Stimulated activated CD8-positive, alpha-beta memory T cell treated with anti-CD3 and anti-CD28 coated beads, Interleukin-7, amount 100 ng/mL, for 1 hour (primary cell): ENCODE measurements at places on chromosomes 16 and 17.

- no peak for DNase-seq
These were observed 165.3 kb downstream of the SDK2 start for GRCh38 chr17:73478768-73479424.

DNA sequence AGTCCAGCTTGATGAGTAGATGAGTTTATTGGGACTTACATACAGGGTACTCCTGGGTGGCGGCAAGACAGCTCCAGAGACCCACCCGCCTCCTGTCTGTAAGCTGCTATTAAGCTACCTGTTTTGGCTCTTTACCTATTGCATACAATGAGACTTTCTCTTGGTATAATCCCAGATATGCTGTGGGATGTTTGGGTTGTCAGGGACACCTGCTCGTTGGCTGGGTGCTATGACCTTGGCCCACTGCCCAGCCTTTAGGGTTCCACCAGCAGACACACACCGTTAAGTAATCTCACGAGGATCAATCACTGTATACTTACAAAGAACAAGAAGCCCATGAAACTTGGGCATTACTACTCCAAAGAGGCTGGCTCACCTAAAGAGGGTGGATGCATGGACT is 116.4 kb downstream of the NPIPB5 start:
- DNase-seq: no peak

DNA sequence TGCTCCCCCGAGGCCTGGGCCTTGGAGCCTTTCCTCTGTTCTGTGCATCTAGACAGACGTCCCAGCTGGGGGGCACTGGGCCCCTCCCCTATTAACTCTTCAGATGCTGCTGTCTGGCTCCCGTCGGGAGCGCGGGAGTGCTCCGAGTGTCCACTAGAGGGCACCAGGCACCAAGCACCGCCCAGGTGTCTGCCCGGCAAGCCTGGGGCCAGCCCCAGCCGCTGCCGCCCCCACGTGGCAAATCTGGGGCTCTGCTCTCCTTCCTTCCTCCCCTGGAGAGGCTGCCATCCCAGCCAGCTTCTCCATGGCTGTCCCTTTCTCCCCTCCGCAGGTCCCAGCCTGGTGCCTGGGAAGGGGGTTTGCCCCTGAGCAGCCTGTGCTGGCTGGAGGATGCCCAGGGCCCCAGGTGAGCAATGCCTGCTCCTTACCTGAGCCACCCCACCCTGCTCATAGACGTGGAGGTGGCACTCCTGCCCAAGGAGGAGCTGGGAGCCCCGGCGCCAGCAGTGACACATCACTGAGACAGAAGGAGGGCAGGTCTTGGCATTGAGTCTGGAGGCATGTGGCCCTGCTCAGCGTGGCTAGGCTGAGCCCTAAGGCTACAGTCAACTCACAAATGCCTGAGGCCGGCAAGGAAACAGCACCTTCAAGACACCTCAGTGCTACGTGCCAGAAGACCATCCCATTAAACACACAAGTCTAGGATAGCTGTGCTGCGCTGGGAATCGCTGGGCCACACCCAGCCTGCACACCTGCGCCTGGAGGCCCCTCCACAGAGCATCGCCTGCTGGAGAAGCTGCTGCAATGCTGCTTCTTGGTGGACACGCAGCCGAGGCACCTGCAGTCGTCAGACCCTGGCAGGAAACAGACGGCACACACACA is 19.7 kb downstream of the TMEM235 start:
- DNase-seq: peak; percentile 64

- no peak for DNase-seq
These were observed 3.8 kb downstream of the AXIN2 start for GRCh38 chr17:65557349-65558310.

GRCh38 chr17:2259769-2260536 is 43.6 kb downstream of the SMG6 start:
- DNase-seq: no peak

DNA sequence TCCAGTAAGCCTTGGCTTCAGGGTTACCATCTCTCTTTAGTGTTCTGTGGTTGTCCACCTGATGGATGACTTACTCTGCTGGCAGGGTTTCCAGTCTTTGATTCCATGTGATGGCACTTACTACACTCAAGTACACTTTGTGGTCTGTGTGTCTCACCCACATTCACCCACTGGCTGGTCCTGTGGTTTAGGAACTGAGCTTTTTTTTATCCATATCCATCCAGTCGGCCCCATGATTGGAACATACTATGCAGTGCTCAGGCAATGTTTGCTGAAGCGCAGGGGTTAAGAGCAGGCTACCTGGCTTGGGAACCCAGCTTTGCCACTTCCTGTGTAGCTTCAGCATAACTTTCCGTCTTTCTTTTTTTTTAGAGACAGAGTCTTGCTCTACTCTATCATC is 2.8 kb upstream of the FUS start:
- no peak for DNase-seq

- peak; percentile 15 for DNase-seq
These were observed 16.6 kb upstream of the ERN1 start for GRCh38 chr17:64146418-64147109.

- no peak for DNase-seq
These were observed 10.8 kb downstream of the SMTNL2 start for GRCh38 chr17:4594931-4595684.

- no peak for DNase-seq
These were observed at the start of gene RAC3 for GRCh38 chr17:82031303-82031884. Gene RAC3, plus strand, starts transcription at chr17:82031678. Its CDS starts 84 bp downstream, at chr17:82031762.

GRCh38 chr16:27492588-27492979 is 57.1 kb downstream of the GTF3C1 start:
- no peak for DNase-seq

DNA sequence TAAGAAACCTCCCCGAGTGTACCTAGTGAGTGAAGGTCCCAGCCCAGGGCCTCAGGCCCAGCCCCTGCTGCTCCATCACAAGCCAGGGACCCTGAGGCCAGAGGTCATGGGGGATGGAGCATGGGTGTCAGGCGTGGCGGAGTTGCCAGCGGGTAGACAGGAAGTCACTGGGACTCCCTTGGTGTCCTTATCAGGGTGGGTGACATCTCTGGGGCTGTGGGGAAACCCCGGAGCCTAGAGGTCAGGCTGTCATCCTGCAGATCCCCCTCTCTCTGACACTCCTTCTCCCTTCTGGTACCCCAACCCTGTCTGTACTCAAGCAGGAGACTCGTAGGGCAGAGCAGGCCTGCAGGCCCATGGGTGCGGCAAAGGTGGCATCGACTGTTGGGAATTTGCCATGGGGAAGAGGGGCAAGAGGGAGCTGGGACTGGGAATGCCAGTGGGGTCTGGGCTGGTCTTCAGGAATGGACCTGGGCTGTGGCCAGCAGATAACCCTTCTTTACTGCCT is 10.8 kb upstream of the ADGRG1 start:
- no peak for DNase-seq

GRCh38 chr16:57427307-57427706 is 19.9 kb downstream of the CIAPIN1 start:
- DNase-seq: no peak

DNA sequence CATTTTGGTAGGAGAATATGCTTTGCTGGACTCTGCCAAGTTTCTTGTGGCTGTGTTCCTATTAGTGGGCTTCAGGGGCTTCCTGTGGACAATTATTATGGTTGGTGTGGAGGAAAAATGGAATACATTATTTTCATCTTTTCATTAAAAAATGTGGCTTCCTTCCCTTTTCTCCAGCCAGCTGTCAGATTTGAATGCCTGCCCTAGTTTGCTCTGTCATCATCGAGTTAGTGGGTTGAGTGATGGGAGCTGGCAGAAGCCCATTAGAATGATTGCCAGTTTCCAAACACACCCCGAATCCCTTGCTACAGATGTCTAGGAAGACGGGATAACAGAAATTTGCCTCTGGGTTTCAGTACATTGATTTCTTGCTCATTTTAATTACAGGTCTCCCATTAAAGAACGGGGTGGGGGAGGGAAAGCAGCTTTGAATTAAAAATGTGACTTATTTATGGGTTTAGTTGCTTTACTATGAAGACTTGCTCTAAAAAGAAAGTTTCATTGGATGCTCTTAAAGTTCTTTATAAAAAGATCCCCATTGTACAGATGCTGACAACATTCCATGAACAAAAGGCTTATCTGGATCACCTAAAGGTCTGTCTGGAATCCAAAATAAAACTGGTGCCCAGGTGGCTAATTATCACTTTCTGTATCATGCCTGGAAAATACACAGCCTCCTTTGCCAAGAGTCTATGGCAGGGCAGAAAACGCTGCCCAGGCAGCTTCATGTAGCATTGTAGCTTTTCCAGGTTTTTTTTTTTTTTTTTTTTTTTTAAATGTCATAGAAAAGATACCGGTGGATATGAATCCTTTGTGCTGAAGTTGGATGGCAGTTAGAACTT is 103.6 kb downstream of the PRKCA start:
- DNase-seq: no peak

DNA sequence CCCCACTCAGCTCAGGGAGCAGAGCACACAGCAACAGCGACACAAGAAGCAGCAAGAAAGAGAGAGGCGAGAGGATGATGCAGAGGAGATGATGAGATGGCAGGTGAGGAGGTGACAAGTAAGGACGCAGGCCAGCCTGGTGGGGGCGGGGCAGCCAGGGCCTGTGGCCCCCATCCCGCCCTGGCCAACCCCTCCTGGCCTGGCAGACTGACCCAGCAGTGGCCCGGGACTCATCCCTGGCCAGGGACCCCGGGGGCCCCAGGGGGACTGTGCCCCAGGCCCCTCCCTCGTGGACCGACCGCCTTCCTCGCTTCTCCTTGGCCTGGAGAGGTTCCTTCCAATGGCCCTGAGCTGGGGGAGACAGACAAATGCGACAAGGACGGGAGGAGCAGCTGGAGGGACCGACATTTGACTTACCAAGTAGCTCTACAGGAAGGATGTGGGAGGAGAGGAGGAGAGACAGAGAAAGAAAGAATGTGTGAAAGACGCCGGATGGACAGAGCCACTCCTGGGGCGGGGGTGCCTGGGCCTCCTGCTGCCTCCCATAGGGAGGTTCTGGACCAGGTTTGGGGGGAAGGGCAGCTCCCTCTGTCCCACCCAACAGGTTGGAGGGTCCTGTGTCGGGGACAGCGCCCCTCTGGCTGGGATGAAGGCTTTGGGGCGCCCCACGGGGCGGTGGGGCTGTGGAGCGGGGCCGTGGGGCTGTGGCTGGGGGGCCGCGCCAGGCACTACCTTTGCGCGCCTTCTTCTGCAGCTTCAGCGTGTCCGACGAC is 6.8 kb downstream of the MTSS2 start:
- DNase-seq: no peak

DNA sequence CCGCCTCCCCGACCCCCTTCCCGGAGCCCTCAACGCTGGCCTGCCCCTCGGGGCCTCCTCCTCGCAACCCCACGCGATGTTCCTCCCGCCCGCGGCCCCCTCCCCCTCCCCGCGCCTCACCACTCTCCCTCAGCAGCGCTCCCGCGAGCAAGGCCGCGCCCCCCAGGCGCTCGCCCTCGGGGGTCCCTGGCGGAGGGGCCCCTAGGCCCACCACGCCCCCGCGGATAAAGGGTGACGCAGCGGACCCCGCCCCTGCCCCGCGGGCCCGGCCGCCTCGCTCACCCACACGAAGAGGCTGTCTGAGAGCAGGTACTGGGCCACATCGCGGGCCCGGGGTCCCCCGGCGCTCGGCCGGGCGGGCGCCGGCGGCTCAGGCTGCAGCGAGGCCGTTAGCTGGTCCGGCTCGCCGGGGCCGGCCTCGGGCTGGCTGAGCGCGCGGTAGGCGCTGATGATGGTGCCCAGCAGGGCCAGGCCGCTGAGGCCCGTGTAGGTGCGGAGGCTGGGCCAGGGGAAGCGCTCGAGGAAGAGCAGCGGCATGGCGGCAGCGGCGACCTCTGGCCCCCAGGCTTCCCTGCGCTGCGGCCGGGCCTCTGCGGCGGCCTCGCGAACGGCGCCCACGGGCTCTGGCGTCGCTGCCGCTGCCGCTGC is 430 bp downstream of the AMFR start:
- peak; percentile 11 for DNase-seq

DNA sequence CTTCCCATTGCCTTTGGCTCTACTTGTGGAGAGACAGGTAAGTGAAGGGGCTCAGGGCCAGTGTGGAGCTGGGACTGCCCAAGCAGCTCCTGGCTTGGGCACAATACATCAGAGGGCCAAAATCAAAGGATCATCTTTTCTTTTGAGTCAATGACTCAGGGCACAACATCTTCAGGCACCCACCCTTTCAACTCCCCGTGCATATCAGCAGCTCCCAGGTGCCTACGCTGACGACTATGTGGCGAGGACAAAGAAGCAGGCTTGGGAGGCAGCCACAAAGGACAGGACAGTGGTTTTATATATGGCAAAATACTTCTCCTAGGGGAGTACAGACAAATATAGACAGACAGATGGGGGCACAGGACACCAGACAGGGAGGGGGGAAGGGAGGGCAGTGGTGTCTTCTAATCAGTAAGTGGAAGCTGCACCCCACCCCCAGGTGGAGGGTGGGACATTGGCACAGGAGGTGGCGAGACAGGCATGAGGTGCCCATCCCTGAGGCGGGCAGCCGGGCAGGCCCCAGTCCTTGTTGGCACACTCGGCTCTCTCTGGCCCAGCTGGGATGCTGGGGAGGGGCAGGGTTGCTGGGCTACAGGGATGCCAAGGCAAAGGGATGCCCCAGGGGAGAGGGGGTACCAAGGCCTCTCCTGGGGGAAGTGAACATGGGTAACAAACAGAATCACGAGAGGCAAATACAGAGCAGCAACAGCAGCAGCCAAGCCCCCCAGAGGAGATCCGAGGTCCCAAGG is 7.7 kb upstream of the ARL5C start:
- DNase-seq: no peak

- no peak for DNase-seq
These were observed 6.7 kb upstream of the PRPSAP2 start for GRCh38 chr17:18851201-18851600.

DNA sequence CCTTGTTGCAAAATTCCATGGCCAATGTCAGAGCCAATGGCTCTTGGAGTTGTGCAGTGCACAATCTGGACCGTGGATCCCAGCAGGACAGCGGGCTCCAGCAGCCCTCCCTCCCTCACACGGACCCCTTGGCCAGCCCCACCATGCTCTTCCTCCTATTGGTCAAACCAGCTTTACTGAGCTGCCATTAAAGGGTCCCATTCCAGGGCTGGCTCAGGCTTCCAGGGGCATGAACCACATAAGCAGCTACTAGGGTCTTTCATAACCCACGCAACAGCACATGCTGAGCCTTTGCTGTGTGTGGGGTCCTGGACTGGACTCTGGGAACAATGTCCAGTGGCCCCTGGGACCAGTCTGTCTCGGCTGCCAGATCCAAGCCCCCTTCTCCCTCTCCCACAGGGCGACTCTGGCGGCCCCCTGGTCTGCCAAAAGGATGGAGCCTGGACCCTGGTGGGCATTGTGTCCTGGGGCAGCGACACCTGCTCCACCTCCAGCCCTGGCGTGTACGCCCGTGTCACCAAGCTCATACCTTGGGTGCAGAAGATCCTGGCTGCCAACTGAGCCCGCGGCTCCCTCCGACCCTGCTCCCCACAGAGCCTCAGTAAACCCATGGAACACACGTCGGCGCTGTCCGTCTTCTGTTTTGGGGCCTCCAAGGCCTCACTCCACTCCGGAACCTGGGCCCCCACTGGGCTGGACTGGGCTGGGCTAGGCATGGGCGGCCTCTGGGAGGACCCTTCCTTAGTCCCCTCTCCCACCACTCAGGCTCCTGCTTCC is 5.7 kb downstream of the CTRB1 start:
- DNase-seq: no peak

GRCh38 chr17:27559506-27560481 is 71.2 kb upstream of the LGALS9 start:
- DNase-seq: no peak

- DNase-seq: no peak
These were observed 125.5 kb upstream of the CACNG3 start for GRCh38 chr16:24130494-24131085.
